Liver (tissue), 10 donors: ENCODE measurements at places on chromosomes 2 and 18.

- no peak for DNase-seq
These were observed 102.5 kb downstream of the RIT2 start for GRCh38 chr18:43012951-43013350.

GRCh38 chr18:46096651-46097300 is 1.3 kb downstream of the ATP5F1A start:
- DNase-seq = no peak

DNA sequence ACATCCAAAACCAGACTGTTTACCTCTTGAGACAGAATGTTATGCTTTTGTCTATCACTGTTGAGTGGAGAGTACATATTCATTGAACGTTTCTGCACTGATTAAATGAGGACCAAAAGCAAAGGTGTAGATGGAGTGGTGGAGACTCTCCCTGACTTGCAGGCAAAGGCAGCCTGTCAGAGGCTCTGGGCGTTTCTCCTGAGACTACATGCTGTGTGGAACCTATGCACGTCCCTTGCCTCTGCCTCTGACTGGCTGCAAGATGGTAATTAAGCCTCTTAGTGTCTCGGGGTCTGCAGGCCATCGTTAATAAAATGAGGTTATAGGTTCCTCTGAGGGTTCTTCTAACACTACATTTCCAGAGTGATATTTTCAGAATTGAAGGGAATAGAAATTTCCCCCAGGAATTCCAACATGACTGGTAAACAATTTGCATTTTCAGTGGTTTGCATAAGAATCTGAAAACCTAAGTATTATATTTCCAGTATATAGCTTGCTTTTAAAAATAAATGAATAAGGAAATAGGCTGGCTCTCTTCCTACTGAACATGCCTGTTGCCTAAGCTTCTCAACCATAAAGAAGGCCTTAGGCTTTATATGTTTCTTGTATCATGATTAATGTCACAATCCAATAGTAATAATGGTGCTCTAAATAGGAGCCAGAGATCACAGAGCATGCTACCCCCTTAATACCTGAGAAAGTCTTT is 107.4 kb downstream of the FTCDNL1 start:
- no peak for DNase-seq

- no peak for DNase-seq
These were observed 21.3 kb downstream of the OTOF start for GRCh38 chr2:26456440-26457250.

DNA sequence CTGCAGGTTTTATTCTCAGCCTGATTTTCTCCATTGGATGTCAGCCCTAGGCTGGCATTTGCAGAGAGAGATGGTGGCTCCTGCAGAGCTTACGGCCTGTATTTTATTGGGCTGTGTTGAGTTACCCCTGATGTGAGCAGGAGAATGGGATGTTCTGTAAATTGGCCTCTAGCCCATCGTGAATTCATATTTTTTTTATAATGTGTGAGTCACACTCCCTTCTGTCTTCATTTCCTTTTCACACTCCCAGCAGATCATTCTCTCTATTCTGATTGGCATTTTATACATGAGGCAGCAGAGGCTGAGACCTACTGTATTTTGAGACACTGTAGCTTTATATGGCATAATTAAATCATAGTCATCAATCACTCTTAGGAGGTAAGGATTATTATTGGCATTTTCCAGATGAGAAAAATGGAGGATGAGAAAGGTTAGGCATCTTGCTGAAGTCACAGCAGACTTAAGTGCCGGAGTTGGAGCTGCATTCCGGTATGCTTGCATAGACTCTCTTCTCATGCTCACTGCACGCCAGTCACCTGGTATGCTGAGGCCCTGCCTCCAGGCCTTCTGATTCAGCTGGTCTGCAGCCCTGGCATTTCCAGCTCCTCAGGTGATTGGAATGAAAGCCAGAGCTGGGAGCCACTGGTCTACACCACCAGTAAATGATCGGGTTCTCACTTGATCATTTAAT is 142.4 kb downstream of the NEDD4L start:
- no peak for DNase-seq

DNA sequence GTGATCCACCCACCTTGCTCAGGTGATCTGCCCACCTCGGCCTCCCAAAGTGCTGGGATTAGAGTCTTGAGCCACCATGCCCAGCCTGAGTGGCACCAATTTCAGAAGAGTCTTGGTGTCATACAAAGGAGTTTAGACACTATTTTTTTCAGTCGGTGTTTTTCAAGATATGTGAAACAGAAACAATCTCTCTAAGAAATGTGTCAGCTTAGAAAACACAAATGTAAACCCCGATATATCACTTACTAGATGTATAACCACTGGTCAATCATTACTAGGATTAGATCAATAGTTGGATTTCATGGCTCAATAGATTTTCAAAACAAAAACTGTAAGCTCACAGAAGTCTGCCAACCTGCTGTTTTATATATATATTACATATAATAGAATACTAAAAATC is 67.2 kb upstream of the FRZB start:
- DNase-seq = no peak

GRCh38 chr18:56036741-56037140 is 448.7 kb upstream of the TCF4 start:
- no peak for DNase-seq

- no peak for DNase-seq
These were observed 11.5 kb upstream of the SNED1 start for GRCh38 chr2:240986787-240987411.

DNA sequence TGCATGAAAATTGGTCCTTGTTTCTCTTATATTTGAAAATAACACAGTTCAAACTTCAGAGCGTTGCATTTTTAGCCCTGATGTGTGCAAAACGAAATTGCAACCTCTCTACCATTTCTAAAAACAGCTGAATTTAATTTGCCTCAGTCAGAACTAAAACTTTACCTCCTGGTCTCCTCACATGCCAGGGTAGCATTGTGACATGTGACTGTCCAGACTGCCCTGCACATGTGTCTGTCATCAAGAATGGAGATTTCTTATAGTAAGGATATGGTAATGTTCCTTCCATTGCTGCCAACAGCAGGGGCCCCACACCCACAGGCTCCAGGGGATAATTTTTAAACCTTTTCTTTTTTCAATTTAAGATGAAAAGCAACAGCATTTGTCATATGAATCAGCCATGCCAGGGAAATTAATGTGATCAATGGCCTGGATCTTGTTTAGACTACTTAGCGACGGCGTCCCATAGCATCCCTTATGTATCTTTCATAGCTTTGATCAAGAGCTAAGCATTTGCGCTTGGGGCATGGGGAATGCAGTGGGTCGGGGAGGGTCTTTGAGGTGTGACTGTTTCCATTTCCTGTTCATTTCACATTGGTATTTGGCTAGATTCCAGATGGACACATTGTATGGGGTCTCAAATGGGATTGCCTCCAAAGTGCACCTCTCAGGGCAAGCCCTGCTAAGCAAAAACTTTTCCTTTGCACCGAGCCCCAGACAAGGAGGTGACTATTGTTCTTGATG is 92.4 kb upstream of the RASGRP3 start:
- no peak for DNase-seq

GRCh38 chr18:61710082-61710620 is 182.7 kb downstream of the RNF152 start:
- no peak for DNase-seq

DNA sequence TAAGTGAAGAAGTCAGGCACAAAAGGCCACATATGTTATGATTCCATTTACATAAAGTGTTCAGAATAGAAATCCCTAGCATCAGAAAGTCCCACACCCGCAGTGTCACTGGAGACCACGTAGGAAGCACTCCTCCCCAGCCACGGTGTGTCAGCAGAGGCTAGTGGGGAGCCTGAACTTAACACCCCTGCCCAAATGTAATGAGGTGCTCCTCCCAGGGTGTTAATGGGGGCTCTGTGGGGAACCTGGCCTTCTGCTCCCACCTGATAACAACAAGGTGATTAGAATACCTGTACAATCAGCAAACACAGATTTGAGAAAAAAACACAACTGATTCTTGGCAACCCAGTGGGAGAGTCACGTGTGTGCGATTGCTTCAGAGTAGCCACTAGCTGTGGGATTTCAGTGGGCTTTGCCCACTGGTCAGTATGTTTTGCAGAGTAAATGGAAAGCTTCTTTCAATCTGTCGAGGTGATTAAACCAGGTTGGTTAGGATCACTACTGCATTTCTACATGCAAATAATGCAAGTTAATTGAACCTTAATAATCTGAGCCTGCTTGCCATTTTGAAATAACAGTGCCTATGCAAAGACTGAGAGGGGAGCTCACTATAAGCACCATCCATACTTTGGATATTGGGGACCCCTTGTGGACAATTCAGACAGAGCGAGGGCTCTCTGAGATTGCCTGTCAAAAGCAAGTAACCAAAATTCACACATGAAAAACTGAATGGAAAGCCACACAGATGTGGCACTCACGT is 20.6 kb upstream of the ATRAID start:
- DNase-seq = no peak

DNA sequence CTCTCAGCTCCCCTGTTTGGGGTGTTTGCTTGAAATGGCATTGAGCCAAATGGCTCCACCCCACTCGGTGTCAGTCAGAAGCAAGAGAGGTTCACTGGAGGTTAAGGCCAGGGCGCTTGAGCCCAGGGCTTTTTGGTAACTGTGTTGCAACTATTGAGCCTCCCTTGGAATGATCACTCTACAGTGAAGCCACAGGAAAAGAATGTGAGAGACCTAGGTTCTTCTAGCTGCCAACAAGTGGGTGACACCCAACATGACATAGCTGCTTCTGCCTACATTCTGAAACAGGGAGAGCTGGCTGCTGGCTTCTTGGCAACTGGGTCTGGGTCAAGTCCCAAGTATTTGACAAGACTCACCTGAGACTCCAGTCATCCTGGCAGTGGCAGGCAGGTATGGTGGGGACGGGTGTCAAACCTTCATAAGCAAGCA is 7.1 kb upstream of the GRHL1 start:
- peak; percentile 52 for DNase-seq

GRCh38 chr2:109439986-109440385 is 173.8 kb downstream of the SEPTIN10 start:
- no peak for DNase-seq

DNA sequence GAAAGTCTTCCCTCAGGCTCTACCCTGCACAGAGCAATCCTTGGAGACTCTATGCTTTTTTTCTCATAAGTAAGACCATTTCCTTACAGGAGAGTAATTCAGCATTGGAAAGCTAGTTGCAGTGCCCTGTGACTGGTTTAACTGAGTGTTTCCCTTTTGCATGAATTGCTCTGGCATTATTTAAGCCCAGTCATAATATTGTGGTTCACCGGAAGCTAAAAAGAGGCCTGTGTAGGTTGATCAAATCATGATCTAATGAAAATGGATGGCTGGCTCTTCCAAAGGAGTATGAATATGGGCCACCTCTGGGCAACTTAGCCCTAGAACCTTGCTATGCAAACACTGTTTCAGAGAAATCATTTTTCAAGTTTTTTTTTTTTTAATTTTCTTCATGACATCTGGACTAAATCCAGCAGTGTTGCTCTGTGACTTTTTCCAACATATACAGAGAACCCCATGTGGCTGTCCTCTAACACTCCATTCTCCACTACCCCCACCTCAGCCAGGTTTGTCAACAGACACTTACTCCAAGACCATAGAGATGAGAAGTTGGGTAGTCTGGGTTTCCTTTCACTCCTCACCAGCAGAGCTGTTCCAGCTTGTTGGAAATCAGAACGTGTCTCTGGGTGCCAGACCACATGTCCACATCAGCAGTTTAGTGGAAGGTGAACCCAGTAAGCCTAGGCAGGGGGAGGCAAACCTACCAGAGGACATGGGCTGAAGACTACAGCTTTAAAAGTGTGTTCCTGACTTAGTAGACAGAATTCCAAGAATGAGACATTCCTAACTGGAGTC is 175.2 kb upstream of the SLC14A2 start:
- no peak for DNase-seq

DNA sequence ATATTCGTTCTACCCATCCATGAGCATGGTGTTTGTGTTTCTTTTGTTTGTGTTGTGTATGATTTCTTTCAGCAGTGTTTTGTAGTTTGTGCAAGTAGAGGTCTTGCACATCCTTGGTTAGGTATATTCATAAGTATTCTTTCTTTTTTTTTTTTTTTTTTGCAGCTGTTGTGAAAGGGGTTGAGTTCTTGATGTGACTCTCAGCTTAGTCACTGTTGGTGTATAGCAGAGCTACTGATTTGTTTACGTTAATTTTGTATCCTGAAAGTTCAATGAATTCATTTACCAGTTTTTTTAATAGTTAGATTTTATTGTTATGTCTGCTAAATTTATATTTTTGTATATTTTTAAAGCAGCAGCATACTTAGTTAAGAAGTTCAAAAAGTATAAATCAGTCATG is 834.4 kb upstream of the NRXN1 start:
- no peak for DNase-seq
